ENCODE measurements at places on chromosomes 4 and X.

- DNase-seq = no peak
Measured at GRCh38 chr4:8394061-8394519, 46.4 kb downstream of the ACOX3 start.

DNA sequence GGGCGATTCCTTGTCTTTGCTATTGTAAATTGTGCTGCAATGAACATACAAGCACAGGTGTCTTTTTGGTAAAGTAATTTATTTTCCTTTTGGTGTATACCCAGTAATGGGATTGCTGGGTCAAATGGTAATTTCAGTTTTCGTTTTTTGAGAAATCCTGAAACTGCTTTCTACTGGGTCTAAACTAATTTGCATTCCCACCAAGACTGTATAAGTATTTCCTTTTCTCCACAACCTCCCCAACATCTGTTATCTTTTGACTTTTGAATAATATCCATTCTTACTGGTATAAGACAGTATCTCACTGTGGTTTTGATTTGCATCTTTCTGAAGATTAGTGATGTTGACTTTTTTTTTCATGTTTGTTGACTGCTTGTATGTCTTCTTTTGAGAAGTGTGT is 2506.0 kb downstream of the PCDH7 start:
- no peak for DNase-seq

DNA sequence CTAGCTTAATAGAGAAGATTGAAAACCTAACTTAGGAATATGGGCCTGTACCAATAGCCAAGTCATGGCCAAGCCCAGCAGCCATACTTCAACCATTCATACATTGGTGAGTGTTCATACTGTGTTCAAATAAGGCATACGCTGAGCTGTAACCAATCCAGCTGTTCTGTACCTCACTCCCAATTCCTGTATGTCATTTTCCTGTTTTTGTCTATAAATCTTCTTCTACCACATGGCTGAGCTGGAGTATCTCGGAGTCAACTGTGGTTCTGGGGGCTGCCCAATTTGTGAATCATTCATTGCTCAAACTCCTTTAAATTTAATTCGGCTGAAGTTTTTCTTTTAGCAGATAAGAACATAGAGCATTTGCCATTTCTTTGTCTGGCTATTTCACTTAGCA is 195.3 kb upstream of the ANKRD50 start:
- peak; percentile 70 for DNase-seq

DNA sequence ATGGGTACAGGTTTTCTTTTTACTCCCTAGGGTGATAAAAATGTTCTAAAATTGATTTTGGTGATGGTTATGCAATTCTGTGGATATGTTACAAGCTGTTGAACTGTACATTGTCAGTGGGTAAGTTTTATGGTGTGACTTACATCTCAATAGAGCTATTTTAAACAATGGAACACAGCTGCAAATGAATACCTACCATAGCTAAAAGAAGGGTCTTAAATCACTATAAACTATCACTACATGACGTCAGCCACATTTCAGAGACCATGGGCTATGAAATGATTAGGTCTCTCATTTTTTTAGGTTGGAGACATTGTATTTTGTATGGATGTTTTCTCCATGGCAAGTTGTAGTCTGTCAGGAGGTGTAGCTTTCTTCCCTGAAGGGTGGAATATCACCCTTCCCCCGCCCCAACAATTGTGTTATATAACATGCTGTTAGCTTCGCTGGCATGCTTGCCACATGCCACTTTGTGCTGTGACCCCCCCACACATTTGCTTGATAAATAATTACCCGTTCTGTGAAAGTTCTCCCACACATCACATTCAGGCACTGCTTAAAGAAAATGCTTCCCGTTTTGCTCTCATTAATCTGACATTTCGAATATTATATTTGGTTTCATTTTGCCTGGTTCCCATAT is 159.7 kb downstream of the ARHGAP10 start:
- no peak for DNase-seq

DNA sequence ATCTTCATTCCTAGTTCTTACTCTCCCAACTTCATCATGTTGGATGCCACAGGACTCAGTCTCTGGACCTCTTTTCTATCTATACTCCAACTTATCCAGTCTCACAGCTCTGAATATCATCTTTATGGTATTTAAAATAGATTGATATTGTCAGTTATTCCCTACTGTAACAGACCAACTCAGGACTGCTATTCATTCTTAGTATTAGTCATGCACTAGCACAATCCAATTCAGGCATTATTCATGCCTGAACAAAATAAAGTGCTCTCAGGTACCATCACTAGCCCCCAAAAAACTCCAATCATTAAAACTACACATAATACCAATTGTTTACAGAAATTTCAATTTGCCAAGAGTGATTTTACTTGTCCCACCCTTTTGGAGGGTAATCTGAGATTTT is 37.7 kb downstream of the FRYL start:
- no peak for DNase-seq

- no peak for DNase-seq
Measured at GRCh38 chrX:44144177-44144945, 171.2 kb upstream of the NDP start.

- no peak for DNase-seq
Measured at GRCh38 chr4:20423420-20423819, 171.7 kb downstream of the SLIT2 start.

GRCh38 chr4:163815776-163816175 is 321.3 kb downstream of the TMA16 start:
- DNase-seq = no peak

DNA sequence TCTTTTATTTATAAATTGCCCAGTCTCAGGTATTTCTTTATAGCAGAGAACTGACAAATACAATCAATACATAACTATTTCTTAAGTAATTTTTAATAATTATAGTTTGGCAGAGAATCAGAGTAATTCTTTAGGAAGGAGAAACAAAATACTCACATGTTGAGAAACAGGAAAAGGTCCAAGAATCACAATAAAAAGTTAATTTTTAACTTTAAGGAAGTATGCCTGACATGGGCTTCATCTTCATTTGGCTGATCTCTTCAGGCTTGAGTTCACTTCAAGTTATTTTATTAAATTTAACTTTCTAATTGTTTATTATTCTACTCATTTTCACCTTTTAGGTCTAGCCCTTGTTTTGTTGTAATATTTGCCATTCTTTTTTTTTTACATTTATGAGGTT is 36.1 kb upstream of the RNF150 start:
- DNase-seq = no peak

DNA sequence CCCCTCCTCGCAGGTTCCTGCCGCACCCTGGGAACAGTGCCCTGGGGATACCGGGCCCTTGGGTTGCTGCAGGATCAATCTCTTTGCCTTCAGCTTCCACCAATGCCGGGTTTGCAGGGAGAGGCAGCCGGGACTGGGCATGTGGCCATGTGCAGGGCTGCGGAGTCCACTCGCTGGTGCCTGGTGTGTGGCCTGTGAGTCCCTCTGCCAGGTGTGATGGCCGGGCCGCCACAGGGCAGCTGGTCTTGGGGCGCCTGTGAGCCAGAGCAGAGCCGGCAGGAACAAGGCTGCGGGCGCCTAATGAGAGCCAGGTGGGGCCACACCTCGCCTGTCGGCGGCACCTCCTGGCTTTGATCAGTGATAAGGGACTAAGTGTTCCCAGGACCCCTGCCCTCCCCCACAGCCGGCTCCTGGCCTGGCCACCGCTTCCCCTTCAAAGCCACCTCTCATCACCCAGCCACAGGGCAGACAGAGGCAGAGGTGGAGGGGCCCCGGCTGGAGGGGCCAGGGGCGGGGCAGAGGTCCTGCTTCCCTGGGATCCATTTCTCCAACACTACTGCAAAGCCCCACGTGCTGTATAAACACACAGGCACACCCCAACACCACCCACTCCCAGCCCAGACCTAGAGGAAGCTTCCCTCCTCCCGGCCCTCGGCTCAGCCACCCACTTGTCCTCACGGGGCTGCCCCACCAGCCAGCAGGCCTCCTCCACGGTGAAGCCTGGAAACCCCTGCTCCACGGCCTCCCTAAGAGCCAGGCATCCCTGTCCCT is 132.7 kb downstream of the CPZ start:
- no peak for DNase-seq

- DNase-seq = no peak
Measured at GRCh38 chrX:123561439-123562215, 171.2 kb downstream of the THOC2 start.

GRCh38 chrX:120428309-120428708 is 40.8 kb downstream of the LAMP2 start:
- no peak for DNase-seq

GRCh38 chrX:40172401-40173142 is 74.8 kb upstream of the BCOR start:
- DNase-seq = no peak

GRCh38 chrX:50114113-50114512 is 86.7 kb downstream of the AKAP4 start:
- no peak for DNase-seq

DNA sequence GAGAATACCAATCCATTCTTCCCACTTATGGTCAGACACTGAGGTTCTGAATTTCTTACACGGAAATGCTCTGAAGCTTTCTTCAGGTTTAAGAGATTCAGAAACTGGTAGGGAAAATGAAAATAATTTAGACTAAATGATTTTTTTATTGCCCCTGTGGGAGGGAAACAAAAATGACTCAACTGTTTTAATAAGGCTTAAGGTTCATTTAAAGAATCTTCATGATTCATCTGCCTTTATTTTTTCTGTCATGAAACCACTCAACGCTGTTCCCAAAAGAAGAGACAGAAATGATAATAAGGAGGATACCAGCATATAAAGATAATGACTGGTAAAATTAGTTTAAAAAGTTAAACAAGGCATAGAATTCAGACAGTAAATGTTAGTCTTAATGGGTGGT is 39.3 kb upstream of the FAM47B start:
- no peak for DNase-seq

DNA sequence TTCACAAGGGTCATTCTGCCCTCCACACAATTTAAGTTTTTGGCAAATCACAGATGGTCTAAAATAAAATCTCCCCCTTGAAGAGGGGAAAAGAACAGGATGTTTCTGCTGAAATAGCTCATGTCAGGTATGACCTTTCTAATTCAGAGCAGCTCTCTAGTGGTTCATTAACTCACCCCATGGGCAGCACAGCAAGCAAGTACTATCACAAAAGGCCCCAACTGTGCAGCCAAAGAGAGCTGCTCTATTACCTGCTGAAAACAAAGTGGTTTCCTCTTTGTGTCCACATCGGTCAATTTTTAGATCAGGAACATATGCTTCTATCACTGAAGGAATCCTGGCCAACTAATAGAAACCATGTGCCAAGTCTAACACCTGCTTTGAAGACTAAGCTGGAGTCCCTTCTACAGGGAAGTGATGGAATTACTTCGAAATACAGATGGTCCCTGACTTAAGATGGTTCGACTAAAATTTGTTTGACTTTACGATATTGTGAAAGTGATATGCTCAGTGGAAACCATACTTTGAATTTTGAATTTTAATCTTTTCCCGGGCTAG is 164.3 kb downstream of the ENOX2 start:
- DNase-seq = no peak
